Cerebellar cortex (tissue), 1 donor: ENCODE measurements at places on chromosomes 5 and 9.

DNA sequence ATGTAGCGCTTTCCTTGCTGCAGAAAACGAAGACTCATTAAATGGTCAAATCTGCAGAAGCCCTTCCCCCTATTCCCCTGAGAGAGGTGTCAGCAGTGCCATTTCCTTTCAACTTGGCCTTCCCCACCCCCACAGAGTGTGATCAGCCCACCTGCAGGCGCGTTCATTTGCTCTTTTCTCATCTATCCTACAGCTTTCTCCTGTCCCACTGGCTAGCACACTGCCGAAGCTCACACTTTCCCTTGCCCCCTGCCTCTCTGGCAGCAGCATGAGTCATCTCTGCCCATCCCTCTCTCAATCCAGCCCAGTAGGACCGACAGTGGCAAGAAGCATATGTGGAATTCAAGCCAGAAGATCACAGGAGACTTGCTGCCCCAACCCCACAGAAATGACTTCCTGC is 213.8 kb downstream of the FAM114A2 start:
- no peak for DNase-seq

DNA sequence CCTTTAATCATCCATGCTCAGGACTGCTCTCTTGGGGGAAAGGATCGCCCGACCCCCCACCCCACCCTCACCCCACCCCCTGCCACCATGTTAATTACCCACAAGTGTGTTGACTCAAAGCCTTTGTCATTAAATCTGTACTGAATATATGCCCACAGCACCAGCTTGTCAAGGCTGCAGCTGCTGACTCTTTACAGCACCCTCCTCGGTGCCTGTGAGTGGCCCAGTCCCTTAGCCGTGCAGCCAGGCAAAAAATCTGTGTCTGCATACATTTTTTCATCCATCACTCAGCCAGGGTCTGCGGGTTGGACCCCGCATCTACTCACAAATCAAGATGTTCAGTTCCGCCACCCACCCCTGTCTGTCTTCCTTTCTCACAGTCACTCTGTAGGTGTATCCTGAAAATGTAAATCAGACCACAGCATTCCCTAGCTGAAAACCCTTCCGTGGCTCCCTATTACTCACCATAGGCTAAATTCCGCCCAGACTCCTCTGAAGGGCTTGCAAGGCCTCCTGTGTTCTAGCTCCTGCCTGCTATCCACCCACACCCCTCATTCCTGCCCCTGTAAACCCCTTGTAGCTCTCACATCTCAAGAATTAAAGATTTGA is 53.7 kb upstream of the KCNIP1 start:
- no peak for DNase-seq

DNA sequence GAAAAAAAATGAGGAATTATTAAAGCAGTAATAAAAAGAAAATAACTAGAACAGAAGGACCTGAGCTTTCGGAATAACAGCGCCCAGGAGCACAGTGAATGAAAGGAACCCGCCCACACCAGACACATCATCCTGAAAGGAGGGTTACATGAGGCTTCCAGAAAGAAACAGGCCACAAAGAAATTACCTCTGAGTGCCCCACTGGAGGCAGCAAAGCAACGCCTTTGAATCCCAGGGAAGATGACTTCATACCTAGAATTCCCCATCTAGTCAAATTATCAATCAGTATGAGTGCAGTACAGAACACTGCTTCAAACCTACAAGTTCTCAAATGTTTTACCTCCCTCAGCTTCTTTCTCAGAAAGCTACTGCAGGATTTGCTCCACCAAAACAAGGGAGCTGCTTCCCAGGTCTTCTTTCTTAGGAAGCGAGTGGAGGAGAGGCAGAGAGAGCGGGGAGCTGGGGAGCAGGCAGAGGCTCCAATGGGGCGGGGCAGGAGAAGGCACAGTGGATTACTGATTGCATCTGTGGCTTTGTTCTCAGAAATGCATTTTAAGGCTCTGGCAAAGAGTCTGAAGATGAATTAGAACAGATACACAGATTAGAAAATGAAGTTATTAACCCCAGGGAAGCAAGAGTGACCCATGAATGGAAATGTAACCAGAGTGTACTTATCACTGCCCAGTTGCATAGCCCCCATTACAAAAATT is 87.1 kb downstream of the SEMA4D start:
- DNase-seq: no peak

- DNase-seq: no peak
Measured at GRCh38 chr5:174378121-174378874, 332.8 kb downstream of the NSG2 start.

- DNase-seq: no peak
Measured at GRCh38 chr9:118618849-118619248, 750.4 kb downstream of the BRINP1 start.

- DNase-seq: no peak
Measured at GRCh38 chr5:1125030-1125357, 13.1 kb upstream of the SLC12A7 start.

DNA sequence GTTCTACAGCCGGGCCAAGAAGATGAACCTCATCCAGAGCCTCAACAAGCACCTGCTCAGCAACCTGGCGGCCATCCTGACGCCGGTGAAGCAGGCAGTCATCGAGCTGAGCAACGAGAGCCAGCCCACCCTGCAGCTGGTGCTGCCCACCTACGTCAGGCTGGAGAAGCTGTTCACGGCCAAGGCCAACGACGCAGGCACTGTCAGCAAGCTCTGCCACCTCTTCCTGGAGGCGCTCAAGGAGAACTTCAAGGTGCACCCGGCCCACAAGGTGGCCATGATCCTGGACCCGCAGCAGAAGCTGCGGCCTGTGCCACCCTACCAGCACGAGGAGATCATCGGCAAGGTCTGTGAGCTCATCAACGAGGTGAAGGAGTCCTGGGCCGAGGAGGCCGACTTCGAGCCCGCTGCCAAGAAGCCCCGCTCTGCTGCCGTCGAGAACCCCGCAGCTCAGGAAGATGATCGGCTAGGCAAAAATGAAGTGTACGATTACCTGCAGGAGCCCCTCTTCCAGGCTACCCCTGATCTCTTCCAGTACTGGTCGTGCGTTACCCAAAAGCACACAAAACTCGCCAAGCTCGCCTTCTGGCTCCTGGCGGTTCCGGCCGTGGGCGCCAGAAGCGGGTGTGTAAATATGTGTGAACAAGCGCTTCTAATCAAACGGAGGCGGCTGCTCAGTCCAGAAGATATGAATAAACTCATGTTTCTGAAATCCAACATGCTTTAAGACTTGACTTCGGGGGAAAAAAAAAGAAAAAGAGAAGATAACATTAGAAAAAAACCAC is 28.5 kb downstream of the AMBP start:
- no peak for DNase-seq

GRCh38 chr9:27523141-27523540 is 949 bp upstream of the IFNK start:
- DNase-seq: no peak

DNA sequence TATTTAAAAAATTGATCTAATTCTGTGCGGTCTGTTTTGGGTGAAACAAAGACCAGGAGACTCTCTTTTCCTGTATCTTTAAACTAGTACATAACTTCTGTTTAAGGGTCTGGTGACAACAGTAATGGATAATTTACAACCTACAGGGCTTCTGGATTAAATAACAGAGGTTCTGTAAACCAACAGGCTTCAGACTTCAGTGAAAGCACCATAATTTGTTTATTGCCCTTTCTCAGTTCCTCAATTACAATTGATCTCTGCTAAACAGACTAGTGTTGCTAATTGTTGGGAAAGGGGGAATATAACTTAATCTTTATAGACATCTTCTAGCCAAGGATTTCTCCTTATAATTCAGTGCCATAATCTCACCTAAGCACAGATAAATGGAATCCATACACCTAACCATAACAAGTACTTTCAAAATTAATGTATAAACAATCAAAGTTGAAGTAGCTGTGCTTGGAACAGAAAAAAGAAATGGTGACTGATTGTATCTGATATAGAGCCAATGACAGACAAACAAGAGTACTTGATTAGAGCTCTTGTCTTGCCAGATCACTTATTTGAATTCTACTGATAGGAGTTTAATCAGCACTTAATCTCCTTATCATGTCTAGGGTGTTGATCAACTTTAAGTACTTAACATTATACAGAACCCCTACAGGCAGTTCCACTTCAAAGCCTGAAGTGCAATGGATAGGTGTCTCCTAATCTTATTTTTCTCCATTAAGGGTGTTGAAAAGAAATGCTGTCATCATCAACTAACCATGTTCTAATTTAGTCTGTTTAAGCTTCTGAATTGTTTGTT is 536.0 kb downstream of the NR2F1-AS1 start:
- DNase-seq: no peak
